ENCODE measurements at places on chromosomes 13 and 19.

GRCh38 chr19:36136964-36137686 is 2.7 kb upstream of the CAPNS1 start:
- no peak for DNase-seq

DNA sequence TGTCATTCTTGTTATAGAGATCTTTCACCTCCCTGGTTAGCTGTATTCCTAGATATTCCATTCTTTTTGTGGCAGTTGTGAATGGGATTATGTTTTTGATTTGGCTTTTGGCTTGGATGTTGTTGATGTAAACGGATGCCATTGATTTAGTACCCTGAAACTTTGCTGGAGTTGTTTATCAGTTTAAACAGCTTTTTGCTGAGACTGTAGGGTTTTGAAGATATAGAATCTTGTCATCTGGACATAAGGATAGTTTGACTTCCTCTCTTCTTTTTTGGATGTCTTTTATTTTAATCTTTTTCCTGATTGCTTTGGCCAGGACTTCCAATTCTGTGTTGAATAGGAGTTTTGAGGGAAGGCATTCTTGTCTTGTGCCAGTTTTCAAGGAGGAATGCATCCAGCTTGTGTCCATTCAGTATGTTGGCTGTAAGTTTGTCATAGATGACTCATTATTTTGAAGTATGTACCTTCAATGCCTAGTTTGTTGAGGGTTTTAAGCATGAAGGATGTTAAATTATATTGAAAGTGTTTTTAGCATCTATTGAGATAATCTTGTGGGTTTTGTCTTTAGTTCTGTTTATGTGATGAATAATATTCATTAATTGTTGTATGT is 16.8 kb downstream of the ZNF431 start:
- no peak for DNase-seq

GRCh38 chr13:101017123-101017872 is 342.7 kb upstream of the TMTC4 start:
- DNase-seq = no peak

DNA sequence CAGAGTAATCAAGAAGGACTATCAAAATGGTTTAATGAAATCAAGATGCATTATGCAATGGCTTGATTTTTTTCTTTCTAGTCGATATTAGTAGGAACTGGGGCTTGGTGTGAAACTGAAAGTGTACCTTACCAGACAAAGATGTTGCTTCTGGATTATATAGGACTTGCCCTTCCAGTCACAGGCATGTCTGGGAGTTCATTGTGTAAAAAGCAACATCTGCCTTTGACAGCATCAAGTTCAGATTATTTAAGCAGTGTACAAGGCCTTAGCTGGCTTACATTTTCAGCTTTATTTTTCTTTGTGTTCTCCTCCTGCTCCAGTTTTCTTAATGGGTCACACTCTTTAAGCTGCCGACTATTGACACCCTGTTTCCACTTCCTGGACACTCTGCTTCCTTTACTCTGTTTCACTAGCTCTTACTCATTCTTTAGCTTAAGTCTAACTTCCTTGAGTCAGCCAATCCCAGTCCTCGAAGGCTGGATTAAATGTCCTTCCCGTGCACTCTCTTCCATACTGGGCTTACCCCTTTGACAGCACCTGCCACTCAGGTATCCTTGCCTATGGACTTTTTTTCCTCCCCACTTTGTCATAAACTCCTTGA is 29.4 kb upstream of the OLFM4 start:
- no peak for DNase-seq

- no peak for DNase-seq
These were observed 31.6 kb downstream of the USP12 start for GRCh38 chr13:27140060-27140459.

- DNase-seq = no peak
These were observed 1.8 kb downstream of the MYBPC2 start for GRCh38 chr19:50434525-50434924.

- no peak for DNase-seq
These were observed 38.4 kb downstream of the LTBP4 start for GRCh38 chr19:40639638-40639982.

- DNase-seq = no peak
These were observed 34.4 kb downstream of the STARD13 start for GRCh38 chr13:33251131-33251661.

GRCh38 chr13:95784161-95784899 is 107.4 kb downstream of the DNAJC3 start:
- DNase-seq = no peak

GRCh38 chr13:98141091-98141490 is 1.8 kb upstream of the FARP1 start:
- DNase-seq = no peak

GRCh38 chr13:22538400-22538799 is 642.4 kb upstream of the SGCG start:
- DNase-seq = no peak

DNA sequence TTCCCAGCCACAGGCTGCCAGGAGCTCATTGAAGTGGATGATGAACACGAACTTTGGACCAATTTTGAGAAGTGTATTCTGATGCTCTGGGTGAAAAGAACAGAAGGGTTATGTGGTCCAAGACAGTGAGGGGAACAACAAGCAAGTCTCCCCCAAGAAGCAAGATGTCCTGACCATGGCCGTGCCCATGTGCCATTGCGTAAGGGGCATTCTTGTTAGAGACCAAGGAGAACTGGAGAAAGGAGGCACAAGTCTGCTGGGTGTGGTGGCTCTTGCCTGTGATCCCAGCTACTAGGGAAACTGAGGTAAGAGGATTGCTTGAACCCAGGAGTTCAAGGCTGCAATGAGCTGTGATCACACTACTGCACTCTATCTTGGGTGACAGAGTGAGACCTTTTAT is 27.0 kb upstream of the UBAC2 start:
- DNase-seq = no peak

DNA sequence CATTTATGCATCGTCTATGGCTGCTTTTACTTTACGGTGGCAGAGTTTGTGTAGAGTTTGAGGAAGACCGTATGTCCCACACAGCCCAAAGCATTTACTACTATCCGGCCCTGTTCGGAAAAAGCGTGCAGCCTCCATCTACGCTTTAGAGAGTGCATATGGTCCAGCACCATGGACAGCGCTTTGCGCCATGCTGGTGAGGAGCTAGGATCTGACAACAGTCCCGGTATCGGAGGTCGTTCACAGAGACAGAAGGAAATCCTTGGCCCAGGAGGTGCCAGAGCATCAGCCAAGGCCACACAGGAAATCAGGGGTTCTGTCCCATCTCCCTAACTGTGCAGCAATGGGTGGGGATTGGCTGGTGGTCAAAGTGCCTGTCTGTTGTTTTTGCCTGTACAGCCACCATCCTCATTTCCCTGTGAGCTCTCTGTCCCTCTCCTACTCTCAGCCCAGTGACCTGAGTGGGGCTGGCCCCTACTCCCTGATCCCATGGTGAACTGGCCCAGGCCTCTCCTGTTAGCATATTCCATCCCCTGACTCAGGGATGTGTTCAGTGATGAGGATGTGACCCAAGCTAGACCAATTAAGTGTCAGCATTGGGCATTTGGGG is 16.2 kb upstream of the PRODH2 start:
- DNase-seq = peak; percentile 22

GRCh38 chr13:78623132-78623531 is 19.8 kb upstream of the POU4F1 start:
- DNase-seq = no peak

GRCh38 chr19:17248011-17248776 is 2.5 kb upstream of the NR2F6 start:
- no peak for DNase-seq

DNA sequence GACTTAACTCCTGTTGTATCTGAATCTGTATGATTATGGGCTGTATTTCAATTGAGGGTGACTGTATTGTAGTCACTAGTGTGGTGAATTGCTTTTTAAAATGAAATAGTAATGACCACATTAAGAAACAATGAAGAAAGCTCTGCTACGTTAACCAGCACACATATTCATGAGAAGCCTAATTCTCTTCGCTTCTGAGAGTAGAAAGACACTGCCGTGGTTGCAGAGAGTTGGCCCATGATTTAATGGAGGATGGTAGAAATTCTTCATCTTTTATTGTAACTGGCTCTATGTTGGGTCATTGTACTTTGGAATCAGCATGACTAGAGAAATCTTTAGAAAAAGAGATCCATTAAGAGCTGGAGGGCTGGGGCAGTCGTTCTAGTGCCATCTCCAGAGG is 451.5 kb downstream of the PCDH17 start:
- DNase-seq = no peak

DNA sequence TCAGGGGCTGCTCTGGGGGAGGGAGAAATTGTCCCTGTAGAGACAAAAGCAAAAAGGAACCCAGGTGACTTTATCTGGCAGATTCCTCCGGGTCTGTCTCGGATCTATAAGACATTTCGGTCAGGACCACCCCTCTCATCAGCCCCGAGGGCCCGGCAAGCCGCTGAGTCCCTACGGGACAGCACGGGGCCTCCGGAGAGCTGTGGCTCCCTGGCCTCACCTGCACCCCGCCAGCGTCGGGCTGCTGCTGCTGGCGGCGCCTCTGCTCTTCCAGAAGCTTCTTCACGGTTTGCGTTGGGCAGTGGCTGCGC is 1.9 kb downstream of the NFKBID start:
- no peak for DNase-seq
